Stimulated activated CD8-positive, alpha-beta memory T cell treated with anti-CD3 and anti-CD28 coated beads, Interleukin-4, amount 100 ng/mL, for 24 hours (primary cell): ENCODE measurements at places on chromosomes 6 and 20.

GRCh38 chr6:46598215-46598614 is 54.4 kb downstream of the CYP39A1 start:
- DNase-seq, result no peak

DNA sequence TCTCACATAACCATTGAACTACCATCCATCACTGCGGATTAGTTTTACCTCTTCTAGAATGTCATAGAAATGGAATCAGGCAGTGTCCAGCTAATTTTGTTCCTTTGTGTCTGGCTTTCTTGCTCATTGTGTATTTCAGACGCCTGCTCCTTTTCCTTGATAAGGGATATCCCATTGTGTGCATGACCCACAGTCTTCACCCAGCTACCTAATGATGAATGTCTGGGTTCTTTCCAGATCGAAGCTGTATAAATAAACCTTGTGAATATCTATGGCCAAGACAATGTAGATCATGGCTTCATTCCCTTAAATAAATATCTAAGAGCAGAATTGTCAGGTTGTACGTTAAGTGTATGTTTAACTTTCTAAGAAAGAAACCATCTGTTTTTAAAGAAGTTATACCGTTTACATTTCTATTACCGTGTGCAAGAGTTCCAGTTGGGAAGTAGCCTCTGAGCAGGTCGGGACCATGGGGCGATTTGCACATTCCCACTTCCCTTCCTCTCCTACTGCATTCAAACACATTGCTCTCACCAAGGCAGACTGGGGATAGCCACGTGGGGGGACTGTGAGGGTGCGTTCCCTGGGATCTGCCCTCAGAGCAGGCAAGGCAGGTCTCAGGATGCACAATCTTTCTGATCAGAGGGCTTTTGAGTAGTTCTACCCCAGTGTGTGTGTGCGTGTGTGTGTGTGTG is 13.1 kb downstream of the CD93 start:
- DNase-seq, result no peak

DNA sequence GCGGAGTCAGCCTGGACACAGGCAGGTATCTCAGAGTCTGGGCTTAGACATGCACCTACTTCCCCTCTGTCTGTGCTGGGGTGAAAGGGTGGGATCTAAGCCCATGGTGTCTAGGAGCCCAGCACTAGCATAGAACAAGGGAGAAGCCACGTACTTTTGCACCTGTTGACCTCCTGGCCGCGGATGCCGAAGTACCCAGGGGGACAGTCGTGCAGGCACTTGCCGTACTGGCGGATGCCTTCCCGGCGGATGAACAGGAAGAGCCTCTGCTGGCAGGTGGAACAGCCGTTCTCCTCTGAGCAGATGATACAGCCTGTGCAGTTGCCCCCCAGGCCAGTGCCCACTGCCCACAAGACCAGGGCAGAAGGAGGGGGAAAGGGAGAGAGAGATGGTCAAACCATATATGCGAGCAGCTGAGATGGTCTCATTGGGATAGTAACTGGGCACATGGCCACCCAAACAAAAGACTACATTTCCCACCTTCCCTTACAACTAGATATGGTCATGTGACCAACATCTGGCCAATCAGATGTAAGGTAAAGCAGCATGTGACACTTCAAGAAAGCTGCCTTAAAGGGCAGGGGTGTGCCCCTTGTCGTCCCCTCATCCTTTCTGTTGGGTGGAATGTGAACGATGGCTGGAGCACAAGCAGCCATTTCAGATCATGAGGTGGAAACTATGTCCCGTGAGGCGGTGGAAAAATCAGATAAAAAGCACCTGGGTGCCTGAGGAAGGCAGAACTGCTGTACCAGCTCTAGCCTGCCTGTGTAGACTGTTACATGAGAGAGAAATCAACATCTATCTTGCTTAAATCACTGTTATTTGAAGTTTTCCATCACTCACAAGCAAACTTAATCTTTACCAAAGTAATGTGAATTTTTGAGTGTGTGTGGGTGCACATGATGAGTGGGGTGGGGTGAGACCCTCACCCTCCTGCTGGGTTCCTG is 34.0 kb downstream of the RSPO4 start:
- no peak for DNase-seq

- DNase-seq, result no peak
Observed at GRCh38 chr6:134295953-134296553, 21.9 kb downstream of the SGK1 start.

GRCh38 chr6:36650848-36651478 is 27.6 kb upstream of the CDKN1A start:
- DNase-seq, result no peak

DNA sequence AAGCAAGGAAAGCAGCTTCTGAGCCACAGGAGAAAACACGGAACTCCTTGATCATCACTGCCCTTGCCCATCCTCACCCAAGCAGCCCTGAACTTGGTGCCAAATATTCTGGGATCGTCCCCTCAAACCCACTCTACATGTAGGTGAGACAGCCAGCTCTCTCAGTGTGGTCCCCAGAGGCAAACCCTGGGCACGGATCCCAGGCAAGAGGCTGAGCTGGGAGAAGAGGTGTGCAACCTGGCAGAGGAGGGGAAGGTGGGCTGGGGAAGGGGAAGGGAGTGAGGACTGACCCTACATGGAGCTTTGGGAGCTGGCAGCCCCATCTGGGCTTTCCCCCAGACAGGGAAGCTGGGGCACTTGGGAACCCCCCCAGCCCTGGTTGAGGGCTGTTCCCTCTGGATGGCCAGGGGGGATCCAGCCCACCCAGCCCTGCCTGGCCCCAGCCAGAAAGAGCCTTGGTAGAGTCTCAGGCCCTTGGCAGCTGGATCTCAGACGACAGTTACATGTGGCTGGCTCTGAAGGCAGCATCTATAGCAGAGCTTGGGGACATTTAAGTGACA is 186.2 kb upstream of the CST7 start:
- DNase-seq, result no peak

DNA sequence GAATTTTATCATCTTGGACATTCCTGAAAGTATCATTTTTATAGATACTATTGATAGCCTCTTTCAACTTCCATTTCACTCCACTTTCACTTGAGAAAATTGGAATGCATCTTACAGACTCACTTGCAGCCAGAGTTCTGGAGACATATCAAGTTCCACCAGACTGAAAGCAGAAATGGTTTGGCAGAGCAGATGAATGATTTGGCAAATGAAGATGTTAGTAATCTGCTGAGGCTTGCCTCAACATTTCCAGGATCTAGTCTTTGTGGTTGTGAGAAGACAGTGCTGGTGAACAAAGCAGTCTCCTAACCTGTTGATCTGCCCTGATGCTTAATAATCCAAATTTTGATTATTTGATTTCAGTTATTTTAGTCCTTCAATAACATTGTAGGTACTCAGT is 202.6 kb downstream of the TRDN start:
- DNase-seq, result no peak

DNA sequence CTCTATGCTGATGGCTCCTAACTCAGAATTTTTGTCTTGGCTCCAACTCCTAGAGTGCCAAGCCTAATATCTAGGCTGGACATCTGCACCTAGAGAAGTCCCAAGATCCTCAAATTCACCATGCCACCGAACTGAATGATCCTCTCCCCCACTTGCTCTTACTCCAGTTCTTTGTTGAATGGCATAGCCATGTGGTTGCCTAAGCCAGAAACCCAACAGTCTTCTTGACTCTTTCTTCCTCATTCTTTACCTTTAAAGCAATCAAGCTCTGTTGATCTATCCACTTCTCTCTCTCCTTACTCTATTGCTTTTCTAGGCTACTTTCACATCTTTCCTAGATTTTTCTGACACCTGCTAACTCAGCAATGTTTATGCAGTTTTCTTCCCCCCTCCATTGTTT is 126.5 kb upstream of the FOXO3 start:
- no peak for DNase-seq

GRCh38 chr6:155400654-155400965 is 55.0 kb downstream of the NOX3 start:
- DNase-seq, result no peak

DNA sequence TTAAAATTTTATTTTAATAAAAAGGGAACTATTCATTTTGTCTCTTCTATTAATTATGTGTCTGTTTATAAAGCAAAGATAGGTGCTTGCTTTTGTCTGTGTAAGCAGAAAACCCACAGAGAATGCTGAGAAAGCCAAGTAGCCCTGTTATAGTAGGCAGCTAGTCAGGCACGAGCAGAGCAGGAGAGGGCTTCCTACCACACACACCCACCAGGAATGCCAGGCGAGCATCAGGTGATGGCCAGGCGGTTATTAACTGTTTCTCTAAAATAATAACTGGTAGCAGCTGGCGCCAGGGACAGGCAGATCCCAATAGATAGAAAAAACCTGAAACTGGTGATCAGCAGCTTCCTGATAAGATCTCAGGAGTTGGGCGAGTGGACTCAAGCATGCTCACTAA is 15.7 kb downstream of the C6orf15 start:
- DNase-seq, result no peak

GRCh38 chr20:61719691-61720347 is 345.9 kb downstream of the TAF4 start:
- DNase-seq, result peak; percentile 17

GRCh38 chr6:5425267-5425666 is 164.0 kb downstream of the FARS2 start:
- DNase-seq, result no peak

DNA sequence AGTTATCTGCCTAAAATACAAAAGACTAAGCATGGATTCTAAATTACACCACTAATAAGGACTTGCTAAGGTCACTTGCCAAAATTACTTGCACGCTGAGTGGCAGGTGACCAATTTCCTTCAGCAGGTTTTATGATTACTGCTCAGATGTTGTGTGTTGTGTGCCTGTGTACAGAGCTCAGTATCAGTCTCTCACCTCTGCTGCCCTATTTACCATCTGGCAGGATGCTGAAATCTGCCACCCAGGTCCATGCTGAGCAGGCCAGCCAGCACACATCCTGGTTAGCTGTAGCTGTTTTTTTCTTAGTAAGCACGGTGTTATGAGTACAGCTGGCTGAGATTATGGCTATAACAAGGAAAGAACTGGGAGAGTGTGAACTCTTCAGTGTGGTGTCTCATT is 34.0 kb downstream of the ELOVL4 start:
- DNase-seq, result no peak

- no peak for DNase-seq
Observed at GRCh38 chr6:30963641-30964040, 19.9 kb upstream of the MUC21 start.

- DNase-seq, result no peak
Observed at GRCh38 chr6:52726741-52727535, 36.3 kb downstream of the GSTA2 start.

GRCh38 chr20:25601659-25602058 is 16.3 kb upstream of the NINL start:
- no peak for DNase-seq

GRCh38 chr20:6916938-6917337 is 149.5 kb downstream of the BMP2 start:
- DNase-seq, result no peak

- DNase-seq, result peak; percentile 71
Observed at GRCh38 chr6:159979136-159979874, 10.4 kb downstream of the IGF2R start.

- DNase-seq, result no peak
Observed at GRCh38 chr20:41082306-41082705, 53.7 kb downstream of the TOP1 start.

- no peak for DNase-seq
Observed at GRCh38 chr6:117501722-117502121, 19.2 kb downstream of the DCBLD1 start.

DNA sequence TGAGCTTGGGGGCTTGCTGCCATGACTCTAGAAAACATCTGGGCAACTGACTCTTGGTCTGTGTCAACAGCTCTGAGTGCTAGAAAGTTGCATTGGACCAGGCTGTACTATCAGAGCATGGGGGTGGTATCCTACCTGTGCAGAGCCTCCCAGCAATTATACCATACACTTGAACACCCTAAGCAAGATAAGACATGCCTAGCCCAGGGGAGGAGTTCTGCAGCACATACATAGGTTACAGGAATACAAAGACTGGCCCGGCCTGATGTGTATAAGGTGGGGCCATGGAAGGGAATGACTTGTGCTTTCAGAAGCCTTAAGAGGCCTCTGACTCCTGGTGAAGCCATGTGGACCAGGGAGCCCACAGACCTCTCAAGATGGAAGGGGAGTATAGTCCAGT is 11.4 kb upstream of the MOCS1 start:
- no peak for DNase-seq

DNA sequence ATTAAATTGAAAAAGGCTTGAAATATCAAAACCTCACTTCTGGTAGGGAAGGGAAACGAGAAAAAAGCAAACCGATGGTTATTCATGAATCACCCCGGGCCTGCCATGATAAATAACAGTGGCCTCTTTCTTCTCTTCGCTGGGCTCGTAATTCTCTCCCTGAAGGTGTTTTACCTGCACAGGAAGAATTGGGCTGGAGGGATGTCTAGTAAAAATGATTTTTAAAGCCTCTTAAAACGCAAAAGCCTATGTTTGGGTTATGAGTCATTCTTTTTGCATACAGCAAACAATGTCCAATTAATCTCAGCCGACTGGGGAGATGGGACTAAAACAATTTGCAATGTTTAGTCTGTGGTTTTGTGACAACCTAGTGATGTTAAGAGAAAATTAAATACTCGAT is 16.8 kb downstream of the LINC00237 start:
- DNase-seq, result no peak

GRCh38 chr6:48419992-48420391 is 309.0 kb upstream of the PTCHD4 start:
- no peak for DNase-seq

- no peak for DNase-seq
Observed at GRCh38 chr6:101294051-101294638, 99.4 kb upstream of the GRIK2 start.

DNA sequence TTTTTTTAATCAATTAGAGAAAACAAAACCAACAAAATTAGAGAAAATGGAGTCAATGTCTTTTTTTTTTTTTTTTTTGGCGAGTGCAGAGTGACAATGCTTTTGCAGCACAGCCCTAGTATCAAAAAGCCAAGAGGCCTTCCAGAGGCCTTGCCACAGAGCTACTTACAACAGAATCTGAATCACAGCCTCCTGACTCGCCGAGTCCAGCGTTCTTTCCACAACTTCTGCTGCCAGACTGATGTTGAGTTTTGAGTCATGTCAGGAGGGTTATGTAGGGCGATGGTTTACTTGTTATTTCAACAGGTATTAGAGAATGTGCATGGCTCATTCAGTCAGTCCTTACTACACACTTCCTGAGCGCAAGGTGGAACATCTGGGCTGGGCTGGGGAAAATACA is 88.6 kb downstream of the FNDC1 start:
- no peak for DNase-seq

GRCh38 chr20:22626496-22626895 is 42.1 kb upstream of the FOXA2 start:
- no peak for DNase-seq

- DNase-seq, result no peak
Observed at GRCh38 chr6:36499918-36500317, 47.4 kb downstream of the STK38 start.
